Dermis microvascular lymphatic vessel endothelial cell (primary cell): ENCODE measurements at places on chromosomes 1 and 21.

DNA sequence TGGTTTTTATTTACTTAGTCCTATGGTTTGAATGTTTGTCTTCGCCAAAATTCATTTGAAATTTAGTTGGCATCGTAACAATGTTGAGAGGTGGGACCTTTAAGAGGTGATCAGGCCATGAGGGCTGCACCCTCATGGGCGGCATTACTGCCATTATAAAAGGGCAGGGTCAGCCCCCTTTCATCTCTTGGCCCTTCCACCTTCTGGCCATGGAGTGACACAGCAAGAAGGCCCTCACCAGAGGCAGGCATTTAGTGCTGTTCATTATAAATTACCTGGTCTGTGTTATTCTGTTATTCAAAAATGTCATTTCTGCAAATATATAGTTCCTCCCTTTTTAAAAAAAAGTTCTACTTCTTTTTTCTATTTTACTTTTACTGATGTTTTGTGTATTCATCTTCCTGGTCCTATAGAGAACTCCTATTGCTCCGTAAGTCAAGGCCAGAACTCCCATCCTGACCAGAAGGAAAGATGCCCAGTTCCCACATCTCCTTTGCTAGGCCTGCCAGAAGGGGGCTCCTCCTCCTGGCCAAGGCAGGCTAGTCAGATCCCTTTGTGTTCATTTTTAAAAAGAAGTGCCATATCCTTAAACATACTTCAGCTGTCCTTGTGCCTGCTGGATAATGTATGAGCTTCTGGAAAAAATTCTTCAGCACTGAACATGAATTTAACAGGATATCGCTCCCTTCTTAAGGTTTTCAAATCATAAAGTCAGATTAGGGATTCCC lies 10.0 kb upstream of the LBR start:
- DNase-seq = no peak

DNA sequence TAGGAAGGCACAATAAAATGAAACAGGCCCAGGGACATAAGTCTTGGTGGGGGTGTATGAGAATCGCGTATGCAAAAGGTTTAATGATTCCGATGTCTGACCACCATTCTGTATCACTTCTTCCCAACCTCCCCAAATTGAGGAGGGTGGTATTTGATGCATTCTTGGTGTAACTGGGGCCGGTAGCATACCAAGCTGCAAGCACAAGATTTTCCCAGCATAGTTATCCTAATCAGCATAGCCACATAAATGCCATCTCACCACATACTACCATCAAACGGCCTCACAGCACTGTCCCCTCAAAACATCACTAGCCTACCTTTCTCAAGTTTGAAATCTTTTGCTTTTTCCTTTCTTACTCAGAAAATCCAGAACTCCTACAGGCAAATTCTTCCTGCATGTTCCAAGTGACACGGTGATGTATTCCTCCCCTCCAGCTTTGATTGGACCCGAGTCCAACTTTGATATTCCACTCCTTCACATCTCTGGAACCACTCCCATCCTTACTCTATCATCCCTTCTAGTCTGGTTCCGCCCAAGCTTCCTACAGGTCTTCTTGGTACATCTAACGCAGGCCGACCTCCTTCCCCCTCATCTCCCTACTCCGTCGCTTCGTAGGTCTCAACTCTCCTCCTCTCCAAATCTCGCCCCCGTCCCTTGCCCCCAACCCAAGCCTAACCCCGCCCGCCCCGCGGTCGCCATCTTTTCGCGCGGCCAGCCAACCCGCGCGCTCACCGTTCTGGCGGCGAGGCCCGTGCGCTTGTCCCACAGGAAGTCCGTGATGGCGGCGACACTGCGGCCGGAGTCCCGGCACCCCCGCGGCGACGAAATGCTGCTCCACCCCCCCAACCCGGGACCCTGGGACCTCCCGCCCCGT lies 600 bp downstream of the CLK2 start:
- peak; percentile 51 for DNase-seq

GRCh38 chr1:100452641-100453040 lies 85.3 kb upstream of the GPR88 start:
- DNase-seq = no peak

DNA sequence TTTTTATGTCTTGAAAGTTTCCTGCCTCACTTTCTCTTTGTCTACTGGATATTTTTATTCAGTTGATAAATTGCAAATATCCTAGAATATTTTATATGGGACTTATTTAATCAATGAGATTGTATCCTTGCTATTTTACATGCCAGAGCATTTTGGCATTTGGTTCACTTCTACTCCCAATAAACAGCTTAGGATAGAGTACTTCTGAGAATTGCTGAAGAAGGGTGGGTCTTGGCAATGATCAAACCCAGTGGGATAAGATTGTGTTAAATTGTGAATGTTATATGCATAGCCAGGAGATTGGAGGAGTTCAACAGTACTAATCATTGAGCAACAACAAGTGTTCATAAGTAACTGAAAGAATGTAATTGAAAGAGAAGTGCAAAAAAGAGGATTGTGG lies 60.1 kb downstream of the SDCCAG8 start:
- no peak for DNase-seq

- no peak for DNase-seq
These were observed 92.7 kb upstream of the C1orf21 start for GRCh38 chr1:184294101-184294500.

GRCh38 chr1:98003442-98003841 lies 82.6 kb upstream of the DPYD start:
- no peak for DNase-seq

- no peak for DNase-seq
These were observed 21.9 kb upstream of the MRPS14 start for GRCh38 chr1:175045097-175045496.

DNA sequence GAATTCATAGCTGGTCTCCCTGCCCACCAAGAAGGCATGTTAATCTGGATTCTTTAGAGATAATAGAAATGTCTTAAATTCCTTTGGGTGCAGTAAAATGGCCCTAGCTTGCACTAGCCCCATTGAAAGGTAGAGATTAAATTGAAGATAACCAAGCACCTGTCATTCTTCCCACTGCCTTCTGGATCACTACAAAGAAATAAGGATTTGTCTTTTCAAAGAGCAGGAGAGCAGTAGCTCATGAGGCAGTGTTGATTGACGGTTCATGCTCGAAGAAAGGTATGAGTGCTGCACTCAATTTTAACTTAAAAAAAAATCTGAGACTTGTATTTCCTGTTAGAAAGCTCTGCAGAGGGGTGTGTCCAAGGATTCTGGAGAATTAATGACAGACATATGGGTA lies 74.9 kb upstream of the F3 start:
- DNase-seq = no peak
